Peyer's patch (tissue), 4 donors: ENCODE measurements at places on chromosomes 6 and 20. TPM values are rescaled to one million over a fixed set of nuclear protein-coding genes. Genes with fewer than 3 reads are reported as not detected.

Gene OARD1
- total RNA-seq: 49.5 TPM

Gene GRM1
- not detected for total RNA-seq

Gene RNGTT
- 44.6 TPM for total RNA-seq

Gene AKIRIN2
- total RNA-seq: 38.2 TPM

Gene RAET1L
- not detected for total RNA-seq

Gene NANP
- total RNA-seq: 3.2 TPM

DNA sequence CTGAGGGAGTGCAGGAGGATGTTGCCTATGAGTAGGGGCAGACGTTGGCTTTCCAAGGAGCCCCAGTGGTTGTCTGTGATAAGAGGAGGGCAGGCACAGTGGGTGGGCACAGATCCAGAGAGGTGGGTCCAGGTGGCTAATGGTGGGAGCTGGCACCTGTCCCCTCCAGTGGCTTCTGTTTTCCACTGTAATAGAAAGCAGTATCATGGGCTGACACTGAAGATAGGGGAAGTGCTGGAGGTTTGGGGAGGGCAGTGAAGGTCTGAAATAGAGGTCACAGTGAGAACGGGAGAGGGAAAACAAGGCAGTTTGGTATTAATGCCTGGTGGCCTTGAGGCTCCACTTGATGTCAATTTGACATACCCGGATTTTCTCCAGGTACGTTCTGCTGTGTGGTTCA lies 10.5 kb upstream of the TXNDC5 start:
- H3K4me1 ChIP-seq: no peaks in the 10 kb centered on the region
- H3K27me3 ChIP-seq: no peaks in the 10 kb centered on the region
- H3K27ac ChIP-seq: no peak overlapping the region
- no peaks in the 10 kb centered on the region for H3K36me3 ChIP-seq
- H3K4me3 ChIP-seq: no peak overlapping the region

DNA sequence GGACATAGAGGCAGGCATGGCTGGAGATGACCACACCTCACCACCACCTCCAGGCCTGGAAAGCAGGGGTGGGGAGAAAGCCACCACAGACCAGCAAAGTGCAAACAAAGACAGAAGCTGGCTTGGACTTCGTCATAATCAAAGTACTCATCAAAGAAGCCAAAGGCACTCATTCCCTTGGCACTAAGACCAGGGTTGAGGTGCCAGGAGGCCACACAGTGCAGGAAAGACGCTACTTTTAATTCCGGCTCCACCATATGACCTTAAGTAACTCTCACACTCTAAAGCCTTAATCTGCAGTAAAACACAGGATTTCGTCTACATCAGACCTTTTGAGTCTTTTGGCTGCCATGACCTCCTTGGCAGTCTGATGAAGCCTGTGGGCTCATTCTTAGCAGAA lies 123.1 kb downstream of the HIVEP2 start:
- no peaks in the 10 kb centered on the region for H3K4me1 ChIP-seq
- no peaks in the 10 kb centered on the region for H3K36me3 ChIP-seq
- H3K27me3 ChIP-seq: no peaks in the 10 kb centered on the region
- no peak for DNase-seq
- H3K4me3 ChIP-seq: no peak overlapping the region
- peak overlapping the region; percentile 16 for H3K27ac ChIP-seq

DNA sequence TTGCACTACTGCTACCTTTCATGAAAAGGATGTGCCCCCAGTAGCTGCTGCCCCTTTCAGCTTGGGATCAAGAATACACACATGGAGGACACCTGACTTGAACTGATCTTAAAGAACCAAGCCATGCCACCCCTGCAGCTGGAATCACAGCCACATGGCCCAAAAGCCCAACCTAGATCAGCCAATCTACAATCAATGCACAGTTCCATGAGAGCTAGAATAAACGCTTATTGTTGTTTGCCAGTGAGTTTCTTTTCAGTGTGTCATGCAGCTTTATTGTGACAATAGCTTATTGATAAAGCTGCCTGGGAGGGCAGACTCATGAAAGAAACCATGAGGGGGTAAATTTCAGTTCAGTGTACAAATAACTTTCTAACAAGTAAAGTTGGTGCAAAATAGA lies 397.7 kb downstream of the PTPRT start:
- no peaks in the 10 kb centered on the region for H3K36me3 ChIP-seq
- H3K27ac ChIP-seq: no peak overlapping the region
- H3K27me3 ChIP-seq: no peaks in the 10 kb centered on the region
- H3K4me3 ChIP-seq: no peak overlapping the region
- no peaks in the 10 kb centered on the region for H3K4me1 ChIP-seq
- DNase-seq: no peak

DNA sequence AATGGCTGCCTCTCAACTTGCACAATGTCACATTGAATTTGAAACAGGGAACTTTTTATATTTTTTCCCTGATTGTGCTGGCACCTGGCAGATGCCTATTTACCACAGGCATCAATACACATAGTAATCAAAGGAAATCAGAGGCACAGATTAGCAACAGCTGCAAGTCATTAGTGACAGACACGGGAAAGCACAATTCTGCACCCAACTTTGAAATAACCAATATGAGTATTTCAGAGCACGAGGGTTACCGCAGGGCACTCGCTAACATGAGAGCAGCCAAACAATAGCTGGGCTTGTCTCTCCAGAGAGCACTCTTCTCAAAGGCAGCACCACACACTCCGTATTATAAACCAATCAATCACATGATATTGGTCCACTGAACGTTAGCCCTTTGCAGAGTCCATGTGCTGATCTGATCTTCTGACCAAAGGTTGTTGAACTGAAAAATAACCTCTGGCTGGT lies 149.5 kb downstream of the RNF144B start:
- no peak overlapping the region for H3K27ac ChIP-seq
- H3K27me3 ChIP-seq: no peaks in the 10 kb centered on the region
- no peak for DNase-seq
- no peaks in the 10 kb centered on the region for H3K4me1 ChIP-seq

DNA sequence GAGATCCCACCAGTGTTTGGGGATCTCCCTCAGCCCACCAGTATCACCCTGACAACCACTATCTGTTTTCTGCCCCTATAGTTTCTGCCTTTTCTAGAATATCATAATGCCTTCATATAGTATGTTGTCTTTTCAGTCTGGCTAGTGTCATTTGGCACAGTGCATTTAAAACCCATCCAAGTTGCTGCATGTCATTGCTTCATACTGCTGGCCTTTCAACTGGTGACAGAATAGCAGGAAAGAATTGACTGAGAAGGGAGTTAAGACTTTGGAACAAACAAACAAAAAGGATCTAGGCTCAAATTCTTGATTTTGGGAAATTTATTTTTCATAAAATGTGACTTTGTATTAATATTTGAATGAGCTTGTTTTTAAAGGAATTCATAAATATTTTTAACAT lies 4.5 kb downstream of the LMBRD1 start:
- no peaks in the 10 kb centered on the region for H3K4me1 ChIP-seq
- H3K27ac ChIP-seq: no peak overlapping the region
- no peak overlapping the region for H3K4me3 ChIP-seq
- no peaks in the 10 kb centered on the region for H3K27me3 ChIP-seq

GRCh38 chr6:162852840-162853577 lies 125.2 kb downstream of the PACRG start:
- H3K4me3 ChIP-seq: no peak overlapping the region
- no peaks in the 10 kb centered on the region for H3K27me3 ChIP-seq
- H3K36me3 ChIP-seq: no peaks in the 10 kb centered on the region
- DNase-seq: no peak

DNA sequence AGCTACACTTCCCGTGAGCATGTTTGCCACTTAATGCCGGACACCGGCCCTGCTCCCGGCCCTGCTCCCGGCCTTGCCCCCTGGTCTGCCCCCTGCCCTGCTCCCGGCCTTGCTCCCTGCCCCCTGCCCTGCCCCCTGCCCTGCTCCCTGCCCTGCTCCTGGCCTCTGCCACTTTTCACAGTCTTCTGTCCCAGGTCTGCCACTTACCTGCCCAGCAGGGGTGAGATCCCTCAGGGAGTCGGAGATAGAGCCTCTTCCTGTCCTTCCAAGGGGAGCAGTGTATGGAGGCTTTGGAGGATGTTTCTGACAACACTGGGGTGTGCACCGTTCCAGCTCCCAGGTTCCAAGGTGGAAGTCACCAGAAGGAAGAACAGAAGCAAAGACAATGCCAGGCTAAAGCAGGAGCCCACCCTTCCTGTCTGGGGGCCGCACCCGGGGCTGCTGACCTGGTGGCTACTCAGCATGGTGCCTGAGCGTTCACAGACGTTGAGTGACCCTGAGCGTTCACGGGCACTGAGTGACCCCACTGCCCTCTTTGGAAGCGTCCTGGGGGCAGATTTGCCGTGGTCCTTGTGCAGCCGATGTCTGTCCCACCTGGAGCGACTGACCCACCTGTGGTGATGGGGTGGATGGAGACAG lies 199.8 kb downstream of the DLL1 start:
- DNase-seq: peak; percentile 25
- no peaks in the 10 kb centered on the region for H3K27me3 ChIP-seq
- no peaks in the 10 kb centered on the region for H3K36me3 ChIP-seq
- H3K4me1 ChIP-seq: no peaks in the 10 kb centered on the region
- no peak overlapping the region for H3K27ac ChIP-seq
